ENCODE measurements at places on chromosomes 4 and X. TPM values are rescaled to one million over a fixed set of nuclear protein-coding genes. Genes with fewer than 3 reads are reported as not detected.

The NWD2 gene
- total RNA-seq = not detected

The TEX13C gene
- not detected for total RNA-seq

DNA sequence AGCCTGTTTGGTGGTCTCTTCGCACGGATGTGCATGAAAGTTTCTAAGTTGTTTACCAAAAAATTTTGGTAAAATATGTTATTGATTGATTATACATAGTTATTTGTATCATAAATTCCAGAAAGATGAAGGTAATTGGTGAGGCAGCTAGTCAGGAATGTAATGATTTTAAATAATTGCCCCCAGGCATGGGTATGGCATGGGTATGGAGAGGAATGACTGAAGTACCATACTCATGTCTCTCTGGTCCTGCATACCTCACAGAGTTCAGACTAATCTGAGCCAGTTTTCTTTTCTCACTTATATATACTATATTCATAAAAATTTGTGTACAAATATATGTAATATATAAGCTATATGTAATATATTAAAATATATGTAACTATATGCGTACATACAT lies 329.0 kb upstream of the TECRL start:
- no peak for DNase-seq

DNA sequence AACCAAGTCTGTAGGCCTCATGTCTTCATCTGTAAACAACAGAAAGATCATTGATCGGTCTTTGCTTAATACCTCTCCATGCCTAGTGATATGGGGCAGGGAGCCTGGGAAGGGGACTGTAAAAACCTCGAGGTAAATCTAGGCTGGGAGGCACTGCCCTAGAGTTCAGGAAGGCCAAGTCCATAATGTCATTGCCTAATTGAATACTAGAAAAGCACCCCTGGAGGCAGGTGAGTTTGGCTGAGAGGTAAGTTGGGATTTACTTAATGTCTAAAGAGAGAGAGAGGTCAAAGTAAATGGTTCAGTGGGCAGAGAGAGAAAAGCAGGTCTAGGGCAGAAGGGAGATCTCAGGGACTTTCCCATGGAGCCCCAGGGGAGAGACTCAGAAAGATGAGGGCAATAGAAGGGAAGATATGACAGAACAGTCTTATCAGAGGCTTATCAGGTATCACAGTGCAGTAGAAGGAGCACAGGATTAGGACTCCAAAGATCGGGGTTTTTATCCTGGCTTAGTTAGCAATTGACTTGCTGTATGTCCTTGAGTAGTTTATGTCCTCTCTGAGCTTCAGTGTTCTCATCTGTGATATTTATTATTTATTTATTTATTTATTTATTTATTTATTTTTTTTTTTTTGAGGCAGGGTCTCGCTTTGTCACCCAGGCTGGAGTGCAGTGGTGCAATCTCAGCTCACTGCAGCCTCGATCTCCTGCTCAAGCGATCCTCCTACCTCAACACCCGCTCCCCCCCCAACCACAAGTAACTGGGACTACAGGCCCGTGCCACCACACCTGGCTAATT lies 85.2 kb downstream of the SLC16A2 start:
- DNase-seq = no peak

DNA sequence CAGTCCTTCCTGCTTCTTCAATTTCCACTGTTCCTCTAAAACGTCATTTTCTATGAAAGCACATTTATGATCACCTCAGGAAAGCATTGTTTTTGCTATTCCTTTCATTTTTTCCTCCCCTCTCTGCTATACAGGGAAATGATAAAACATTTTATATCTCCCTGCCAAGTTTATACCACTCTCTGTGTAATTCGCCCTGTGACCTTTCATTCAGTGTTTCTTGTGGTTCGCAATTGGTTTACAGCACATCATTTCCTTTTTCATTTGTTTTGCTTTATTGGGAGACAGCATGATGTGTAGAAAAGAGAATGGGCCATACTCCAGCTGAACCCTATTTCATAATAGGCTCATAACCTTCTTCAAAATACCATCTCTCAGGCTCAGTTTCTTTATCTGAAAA lies 99.9 kb upstream of the RAPGEF2 start:
- DNase-seq = peak; percentile 78

- no peak for DNase-seq
These were observed 24.6 kb downstream of the UNC5C start for GRCh38 chr4:95524184-95524583.

The MAGEA8 gene
- total RNA-seq = not detected

DNA sequence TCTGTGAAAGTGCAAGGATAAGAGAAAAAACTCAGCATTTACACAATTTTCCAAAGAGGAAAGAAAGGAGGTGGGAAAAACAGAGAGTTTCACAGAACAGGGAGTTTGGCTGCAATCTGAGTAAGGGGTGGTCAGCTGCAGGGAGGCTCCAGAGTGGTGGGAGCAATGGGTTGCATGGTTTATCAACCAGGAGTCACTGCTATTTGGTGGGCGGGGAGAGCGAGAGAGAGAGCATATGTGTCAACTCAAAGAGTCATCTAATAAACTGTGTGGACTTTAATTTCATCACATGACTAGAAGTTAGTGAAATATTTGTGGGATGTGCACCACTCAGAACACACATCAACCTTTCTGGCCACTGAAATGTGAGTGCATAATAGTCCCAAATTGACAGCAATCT lies 94.6 kb downstream of the FAM13A start:
- DNase-seq = no peak

DNA sequence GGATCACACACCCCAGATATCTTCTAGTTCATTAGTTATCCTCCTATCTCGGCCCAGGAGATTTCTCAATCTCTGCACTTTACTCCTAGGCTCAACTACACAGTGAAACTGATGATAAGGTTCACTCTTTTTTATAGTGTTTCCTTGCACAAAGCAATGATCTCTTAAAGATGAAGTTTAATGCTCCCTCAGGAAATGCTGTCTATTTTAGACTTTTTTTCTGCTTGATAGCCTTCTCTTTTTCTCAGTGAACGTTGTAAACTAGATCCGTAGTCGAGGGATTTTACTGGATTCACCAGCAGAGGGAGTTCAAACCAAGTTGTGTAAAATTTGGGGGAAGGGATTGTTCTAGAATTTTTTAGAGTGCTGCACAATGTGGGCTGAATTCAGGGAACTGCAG lies 269.6 kb downstream of the GBA3 start:
- no peak for DNase-seq

GRCh38 chr4:89358935-89359638 lies 51.5 kb upstream of the GPRIN3 start:
- DNase-seq = no peak

- DNase-seq = no peak
These were observed 2.1 kb downstream of the GSTCD start for GRCh38 chr4:105710678-105711077.

GRCh38 chr4:55933611-55934010 lies 15.1 kb upstream of the CEP135 start:
- DNase-seq = no peak

DNA sequence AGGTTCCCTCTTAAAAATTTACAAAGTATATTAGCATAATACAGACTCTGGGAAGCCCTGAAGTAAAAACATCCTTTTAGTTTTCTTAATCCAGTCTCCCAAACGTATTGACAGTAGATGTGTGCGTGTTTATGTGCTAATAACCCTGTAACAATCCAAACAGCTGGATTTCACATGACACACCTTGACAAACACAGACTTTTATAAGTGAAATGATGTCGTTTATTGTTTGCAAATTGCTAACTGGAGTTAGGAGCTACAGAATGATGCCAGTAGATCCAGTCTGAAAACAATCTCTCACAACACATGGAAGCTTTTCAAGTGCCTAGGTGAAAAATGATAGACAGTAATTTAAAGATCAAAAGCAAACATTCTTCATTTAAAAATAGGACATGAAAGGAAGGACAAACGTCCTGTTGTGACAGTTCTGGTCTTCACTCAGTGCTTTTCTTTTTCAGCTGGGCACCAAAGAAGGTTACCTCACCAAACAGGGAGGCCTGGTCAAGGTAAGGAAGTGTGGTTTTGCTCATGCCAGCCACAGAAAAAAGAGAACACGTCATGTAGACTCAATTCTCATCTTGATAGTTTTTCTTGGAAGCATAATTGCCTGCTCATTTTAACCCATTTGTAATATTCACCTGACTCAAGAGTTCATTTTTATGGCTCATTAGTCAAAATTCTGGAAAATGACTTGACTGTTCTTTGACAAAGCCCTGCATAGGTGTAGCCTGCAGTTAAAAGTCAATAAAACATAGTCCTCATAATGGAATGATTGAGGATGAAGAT lies 32.9 kb downstream of the LAMTOR3 start:
- DNase-seq = no peak

DNA sequence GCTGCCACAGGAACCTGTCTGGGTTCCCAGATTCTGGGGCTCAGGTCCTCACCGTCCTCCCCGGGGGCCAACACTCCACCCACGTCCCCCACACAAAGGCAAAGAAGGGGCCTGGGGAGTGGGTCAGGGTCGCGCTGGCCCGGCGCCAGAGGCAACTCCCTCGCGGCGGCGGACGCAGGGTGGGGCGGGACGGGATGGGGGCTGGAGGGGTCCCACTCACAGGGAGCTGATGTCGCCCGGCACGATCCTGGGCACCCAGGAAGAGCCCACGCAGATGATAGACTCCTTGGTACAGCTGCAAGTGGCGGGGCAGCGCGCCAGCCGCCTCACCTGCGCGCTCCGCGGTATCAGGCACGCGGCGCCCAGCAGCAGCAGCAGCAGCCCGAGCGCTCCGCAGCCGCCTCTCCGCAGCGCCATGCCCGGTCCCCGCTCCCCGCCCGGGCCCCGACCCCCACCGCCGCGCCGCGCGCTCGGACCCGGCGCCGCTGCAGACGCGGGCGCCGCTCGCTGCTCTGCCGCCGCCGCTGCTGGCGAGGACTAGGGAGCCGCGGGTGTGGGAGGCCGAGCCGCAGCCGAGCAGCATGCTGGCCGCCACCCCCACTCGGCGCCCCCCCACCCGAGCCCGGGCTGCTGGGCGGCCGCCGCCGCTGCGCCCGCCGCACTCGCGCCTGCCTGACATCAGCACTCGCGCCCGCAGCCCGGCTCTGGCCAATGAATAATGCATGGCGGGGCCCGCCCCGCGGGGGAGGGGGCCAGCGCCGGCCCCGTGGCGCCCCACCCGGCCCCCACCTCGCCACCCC lies at the start of gene LGI2:
LGI2 (minus strand) TSS at position 670 of the 800 bp plus-strand sequence; CDS start at position 417, 253 bp downstream.
- DNase-seq = peak; percentile 11

The P2RY10 gene
- total RNA-seq = not detected

The CCNA2 gene
- total RNA-seq = 24.7 TPM

DNA sequence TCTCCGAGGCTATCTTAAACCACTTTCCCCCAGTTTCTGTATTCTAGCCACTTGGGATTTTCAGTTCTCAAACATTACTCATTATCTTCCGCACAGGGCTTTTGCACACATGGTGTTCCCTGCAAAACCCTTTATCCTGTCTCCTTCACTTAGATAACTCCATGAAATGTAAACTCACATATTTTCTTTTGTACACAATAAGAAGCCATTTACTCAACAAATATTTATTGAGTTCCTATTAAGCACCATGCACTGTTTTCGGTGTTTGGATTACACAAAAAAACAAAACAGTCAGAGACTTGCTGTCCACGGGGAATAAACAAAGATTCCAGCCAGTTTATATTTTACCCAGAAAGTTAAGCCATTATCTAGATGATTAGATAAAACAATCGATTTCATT lies 42.5 kb upstream of the UNC5C start:
- no peak for DNase-seq

The PLAC1 gene
- not detected for total RNA-seq

GRCh38 chr4:72909461-72909860 lies 160.1 kb downstream of the COX18 start:
- DNase-seq = no peak

DNA sequence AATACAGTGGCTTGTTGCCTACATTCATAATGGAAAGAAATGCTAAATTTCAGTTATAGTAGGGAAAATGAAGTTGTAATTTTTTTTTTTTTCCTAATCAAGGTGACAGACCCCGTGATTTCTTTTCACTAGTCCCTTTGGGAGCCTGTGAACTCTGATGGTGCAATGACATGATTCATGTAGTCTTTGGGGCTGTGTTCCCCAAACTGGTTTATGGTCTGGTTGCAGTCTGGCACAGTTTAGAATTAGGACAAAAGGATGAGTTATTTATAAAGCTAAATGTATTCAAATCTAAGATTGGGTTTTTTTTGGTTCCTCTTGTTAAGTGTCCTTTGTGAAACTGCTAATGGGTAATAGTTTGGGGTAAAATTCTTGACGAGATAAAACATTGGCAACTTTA lies 66.0 kb downstream of the REPS2 start:
- DNase-seq = no peak

The PABPC4L gene
- 1.0 TPM for total RNA-seq

GRCh38 chr4:175330236-175330635 lies 412.1 kb downstream of the ADAM29 start:
- no peak for DNase-seq

The PARM1 gene
- total RNA-seq = 0.09 TPM

GRCh38 chr4:53647547-53647946 lies 56.3 kb upstream of the LNX1 start:
- DNase-seq = no peak

- DNase-seq = peak; percentile 36
These were observed 190.5 kb downstream of the RRAGB start for GRCh38 chrX:55907968-55908607.

DNA sequence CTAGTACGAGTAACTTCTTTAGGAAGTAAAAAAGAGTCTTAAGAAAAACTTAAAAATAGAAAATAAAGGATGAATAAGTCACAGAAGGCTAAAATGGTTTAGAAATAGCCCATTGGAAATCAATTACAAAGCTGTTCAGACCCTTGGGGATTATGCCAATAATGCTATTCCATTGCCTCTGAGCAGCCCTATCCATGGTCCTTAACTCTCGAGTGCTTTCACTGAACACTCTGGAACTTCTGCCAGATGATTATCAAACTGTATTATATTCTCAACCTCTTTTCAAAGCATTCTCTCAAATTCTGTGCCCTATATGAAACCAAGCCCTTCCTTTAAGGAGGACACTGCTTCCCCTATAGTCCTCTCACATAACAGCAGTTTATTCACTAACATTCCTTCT lies 17.0 kb downstream of the SLC9B1 start:
- peak; percentile 44 for DNase-seq

The TLL1 gene
- total RNA-seq = 32.7 TPM

The IL3RA gene
- total RNA-seq = 64.7 TPM

The TSPAN5 gene
- total RNA-seq = 138 TPM

GRCh38 chr4:107978716-107979451 lies 10.8 kb upstream of the HADH start:
- no peak for DNase-seq
